ENCODE measurements at places on chromosomes 7 and 10.
A peak's percentile ranks its signal among the peaks of the same experiment; 100 is the strongest.

GRCh38 chr7:126720232-126720631, 532.5 kb downstream of the GRM8 start:
- no peak for DNase-seq

DNA sequence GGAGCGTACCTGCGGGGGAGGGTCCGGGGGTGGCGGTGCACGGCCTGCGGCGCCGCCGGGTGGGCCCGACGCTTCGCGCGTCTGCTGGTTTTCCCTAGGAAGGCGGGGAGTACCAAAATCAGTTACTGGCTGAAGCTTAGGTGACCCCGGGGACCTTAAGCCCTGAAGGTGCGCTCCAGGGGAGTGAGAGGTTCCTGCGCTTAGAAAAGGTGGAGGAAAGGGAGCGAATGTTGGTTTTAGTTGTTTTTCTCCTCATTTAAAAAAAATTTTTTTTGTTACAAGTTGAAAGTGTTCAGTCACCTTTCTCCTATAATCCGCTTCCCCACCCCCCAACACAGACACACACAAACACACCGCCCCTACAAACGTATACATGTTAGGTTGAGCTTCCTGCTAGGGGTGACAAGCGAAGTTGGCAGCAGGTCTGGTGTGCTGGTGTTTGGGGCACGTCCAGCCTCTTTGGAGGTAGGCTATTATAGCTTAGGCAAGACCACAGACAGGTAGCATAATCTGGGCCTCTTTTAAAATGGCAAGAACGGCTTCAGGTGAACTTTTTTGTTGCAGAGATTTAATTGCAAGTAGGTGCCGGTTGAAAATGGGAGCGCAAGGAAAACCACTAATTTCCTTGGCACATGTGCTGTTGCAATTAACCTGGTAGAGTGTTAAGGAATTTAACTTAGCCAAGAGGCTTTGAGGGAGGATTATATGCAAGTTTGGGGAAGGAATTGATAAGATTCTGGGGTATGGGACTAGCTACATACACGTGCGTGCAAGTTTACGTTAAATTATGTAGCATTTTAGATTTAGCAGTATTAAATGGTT, 945 bp downstream of the ADD3 start:
- peak; percentile 23 for DNase-seq

DNA sequence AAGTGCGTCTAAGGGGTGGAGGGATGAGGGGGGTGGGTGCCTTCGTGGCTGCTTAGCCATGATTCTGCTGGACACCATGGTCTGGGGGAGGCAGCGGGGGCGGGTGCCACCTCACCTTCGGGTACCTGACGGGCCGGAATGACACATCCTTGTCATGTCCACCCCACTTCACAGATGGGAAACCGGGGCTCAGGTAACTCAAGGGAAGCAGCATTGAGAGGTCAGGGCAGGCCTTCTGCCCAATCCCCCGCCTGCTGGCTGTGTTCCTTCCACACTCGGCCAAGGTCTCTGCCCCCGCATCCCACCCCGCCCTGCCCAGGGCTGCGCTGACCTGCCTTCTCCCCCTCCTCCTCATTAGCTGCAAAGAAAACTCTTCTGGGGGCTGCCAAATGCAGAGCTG, 598.0 kb downstream of the PTPRN2 start:
- DNase-seq = no peak

DNA sequence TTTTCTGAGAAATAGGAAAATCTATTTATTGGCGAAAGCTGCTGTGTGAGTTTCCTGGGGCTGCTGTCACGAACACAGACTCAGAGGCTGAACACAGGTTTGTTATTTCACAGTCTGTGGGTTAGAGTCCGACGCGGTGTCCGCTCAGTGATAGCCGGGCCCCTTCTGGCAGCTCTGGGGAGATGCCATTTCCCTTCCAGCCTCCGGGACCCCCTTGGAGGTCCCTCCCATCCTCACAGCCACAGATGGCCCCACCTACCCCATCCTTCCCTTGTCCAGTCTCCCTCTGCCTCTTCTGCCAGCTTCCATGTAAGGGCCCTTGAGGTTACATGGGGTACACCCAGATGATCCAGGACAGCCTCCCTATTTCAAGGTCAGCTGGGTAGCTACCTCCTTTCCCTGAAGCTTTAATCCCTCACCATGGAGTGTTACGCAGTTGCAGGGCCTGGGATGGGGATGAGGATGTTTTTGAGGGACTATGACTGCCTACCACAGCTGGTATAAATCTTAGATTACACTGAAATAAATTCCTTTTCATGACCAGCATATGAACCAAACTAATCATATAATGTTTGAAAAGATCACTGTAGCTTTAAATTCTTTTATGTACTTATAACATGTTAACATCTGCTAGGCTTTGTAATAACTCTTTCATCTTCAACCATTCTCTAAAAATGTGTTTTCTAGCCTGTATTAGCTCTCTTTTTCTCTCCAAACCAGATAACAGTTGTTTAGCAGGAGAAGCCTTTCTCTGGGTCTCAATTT, 98.5 kb downstream of the WDR37 start:
- DNase-seq = no peak

- no peak for DNase-seq
Observed at GRCh38 chr10:1044964-1045363, 4.0 kb downstream of the IDI1 start.

DNA sequence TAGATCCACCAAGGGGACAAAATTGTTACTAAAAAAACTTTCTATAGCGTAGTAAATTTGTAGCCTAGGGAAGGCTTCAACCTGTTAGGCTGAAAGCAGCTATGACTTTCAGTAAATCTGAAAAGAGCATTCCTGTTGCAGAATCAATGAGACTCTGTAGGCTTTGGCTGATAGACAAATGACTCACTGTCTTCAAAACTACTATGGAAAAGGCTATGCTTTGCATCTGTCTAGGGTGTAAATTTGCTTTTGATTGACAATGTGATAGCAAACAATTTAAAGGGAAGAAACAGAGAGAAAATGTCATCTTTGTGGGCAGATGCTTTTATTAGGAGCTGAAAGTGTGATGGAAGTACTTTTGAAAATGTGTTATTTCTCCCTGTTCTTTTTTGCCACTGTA, 60.6 kb downstream of the ARL5B start:
- no peak for DNase-seq

DNA sequence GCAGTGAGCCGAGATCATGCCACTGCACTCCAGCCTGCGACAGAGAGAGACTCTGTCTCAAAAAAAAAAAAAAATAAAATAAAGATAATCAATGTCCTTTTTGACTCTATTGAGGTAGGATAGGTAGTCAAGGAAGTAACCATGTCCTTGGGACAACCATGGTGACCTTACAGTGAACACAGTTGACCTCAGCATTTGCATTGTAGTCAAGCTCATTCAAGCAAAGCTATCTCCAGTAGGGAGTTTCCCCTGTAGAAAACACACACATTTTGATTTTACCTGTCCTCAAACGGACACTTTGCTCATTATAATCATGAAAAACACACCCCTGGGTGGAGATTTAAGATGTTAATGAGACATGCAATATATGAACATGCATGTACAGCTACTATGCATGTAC, 171.7 kb downstream of the KIF20B start:
- no peak for DNase-seq

- no peak for DNase-seq
Observed at GRCh38 chr7:157444843-157445135, 108.0 kb downstream of the DNAJB6 start.

DNA sequence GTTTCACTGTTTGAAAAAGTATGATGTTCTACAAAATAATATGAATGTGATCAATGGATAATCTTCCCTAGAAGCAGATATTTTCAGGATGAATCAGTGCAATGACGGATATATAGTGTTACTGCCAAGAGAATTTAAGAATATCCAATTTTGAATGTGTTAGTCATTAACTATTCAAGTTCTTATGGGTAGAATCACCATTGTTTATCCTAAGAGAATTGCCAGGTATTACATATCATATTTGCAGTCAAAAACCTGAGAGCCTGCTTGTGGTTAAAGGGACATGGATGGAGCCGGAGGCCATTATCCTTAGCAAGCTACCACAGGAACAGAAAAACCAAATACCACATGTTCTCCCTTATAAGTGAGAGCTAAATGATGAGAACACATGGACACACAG, 26.9 kb downstream of the AHR start:
- DNase-seq = no peak

- DNase-seq = no peak
Observed at GRCh38 chr10:131403936-131404335, 92.4 kb upstream of the TCERG1L start.

DNA sequence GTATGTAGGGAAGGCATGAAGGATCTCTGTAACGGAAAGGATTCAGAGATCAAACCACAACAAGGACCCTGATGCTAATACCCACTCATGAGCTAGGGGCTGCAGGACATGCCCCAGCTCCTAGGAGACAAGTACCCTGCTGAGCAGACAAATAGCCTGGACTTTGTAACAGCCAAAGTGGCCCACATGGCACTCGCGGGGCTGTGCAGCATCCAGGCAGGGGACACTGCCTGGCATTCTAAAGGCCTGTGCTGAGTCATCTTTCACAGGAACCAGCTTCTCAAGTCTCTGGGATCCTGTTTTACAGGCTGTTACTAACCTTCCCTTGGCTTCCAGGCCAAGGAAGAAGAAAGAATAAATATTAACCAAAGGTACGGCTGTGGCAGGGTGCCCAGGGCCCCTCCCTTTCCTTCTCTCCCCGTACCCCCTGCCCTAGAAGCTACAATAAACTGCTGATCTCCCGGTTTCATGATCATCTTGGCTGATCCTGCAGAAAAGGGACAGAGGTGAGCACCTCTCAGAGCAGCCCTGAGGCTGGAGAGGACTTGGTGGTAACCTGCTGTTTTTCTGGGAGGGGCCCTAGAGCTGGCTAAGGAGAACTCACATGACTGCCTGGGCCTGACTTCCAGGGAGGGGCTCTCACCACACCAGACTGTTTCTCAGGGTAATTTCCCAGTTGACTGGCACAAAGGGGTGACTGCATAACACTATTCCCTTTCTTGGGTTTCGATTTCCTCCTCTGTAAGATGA, 4.2 kb upstream of the RPEL1 start:
- DNase-seq = no peak

- DNase-seq = no peak
Observed at GRCh38 chr10:113435881-113436280, 117.0 kb upstream of the HABP2 start.

DNA sequence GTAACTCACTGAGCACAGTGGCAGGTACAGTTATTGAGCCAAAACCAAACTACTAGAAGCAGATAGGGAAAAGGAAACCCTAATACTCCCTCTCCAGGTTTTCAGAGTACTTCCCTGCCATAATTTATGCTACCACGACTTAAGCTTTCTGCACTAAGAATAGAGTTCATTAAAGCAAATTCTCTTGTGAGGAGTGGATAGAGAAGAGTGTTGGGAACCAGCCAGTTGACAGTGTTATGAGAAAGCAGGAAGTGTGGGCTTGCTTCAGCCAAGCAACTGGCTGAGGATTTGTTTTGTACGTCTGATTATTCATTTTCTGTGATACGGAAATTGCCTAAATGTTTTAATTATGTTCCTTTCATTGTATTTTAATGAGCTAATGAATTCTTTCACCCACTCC, 280.5 kb downstream of the KIF20B start:
- DNase-seq = no peak

DNA sequence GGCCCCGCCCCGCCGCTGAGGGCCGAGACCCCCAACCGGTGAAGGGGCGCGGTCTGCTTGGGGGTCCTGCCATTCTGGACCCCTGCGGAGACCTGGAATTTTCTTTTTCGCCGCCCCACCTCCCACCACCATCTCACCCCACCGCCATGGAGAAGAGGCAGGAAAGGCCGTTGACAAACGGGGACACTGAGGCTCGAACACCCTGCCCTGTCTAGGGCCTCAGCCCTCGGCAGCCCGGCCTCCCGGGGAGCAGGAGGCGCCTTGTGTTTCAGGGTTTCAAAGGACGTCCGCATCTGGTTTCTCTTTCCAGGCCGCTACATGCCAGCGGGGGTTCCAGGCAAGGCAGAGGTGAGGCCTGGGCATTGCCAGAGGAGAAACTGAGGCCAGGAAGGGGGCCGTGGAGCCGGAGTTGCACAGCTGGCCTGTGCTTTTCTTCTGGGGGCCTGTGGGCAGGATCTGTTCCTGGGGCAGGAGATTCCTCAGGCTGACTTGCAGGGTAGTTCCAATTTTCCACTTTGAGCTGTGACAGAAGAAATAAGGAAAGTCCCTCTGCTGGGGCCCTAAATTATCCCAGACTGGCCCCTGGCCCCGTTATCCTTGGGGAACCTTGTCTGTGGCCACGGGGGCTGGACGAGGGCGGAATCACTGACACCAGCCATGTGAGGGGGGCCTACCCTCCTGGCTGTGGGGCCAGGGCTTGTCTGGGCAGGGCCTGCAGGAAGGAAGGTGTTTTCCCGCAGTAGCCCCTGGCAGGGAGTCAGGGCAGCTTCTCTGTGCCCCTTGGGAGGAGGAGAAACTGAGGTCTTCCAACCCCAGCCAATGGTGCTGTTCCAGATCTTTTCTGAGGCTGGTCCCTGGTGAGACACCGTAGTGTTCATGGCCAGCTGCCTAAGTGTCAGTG, 900 bp upstream of the MICALL2 start:
- DNase-seq = no peak

GRCh38 chr7:517774-518629, 1.6 kb downstream of the PDGFA start:
- no peak for DNase-seq

DNA sequence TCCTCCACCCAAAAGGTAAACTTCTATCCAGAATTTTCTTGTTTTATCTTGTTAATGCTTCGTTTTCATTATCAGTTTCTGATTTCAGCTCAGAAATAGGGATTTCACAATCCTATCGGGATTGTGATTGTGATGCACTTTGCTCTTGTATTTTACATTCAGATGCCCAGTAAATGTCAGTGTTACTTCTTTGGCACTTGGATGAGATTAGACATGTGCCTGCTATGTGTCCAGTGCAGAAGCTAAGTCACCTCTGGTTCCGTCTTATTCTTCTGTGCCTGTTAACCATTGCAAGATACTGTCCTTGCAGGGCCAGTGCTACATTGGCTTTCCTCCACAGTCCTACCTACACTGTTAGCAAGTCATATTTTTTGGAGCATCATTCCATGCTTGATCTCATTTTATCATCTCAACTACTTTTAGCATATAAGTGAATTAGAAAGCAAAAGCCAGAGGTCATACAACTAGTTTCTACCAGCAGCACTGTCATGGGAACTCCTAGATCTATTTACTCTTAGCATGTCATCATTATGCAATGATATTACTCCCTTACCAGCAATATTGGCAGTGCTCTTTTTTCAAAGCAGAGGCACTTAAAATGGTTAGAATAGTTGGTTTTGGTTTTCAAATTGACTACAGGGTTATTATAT, 26.7 kb downstream of the ZNF277 start:
- no peak for DNase-seq

Data from NCI-H1930 (cell line).